ENCODE measurements at places on chromosomes 2 and 18.
A peak's percentile ranks its signal among the peaks of the same experiment; 100 is the strongest.

- DNase-seq, result no peak
Measured at GRCh38 chr2:135840601-135841000, 3.6 kb upstream of the LCT start.

DNA sequence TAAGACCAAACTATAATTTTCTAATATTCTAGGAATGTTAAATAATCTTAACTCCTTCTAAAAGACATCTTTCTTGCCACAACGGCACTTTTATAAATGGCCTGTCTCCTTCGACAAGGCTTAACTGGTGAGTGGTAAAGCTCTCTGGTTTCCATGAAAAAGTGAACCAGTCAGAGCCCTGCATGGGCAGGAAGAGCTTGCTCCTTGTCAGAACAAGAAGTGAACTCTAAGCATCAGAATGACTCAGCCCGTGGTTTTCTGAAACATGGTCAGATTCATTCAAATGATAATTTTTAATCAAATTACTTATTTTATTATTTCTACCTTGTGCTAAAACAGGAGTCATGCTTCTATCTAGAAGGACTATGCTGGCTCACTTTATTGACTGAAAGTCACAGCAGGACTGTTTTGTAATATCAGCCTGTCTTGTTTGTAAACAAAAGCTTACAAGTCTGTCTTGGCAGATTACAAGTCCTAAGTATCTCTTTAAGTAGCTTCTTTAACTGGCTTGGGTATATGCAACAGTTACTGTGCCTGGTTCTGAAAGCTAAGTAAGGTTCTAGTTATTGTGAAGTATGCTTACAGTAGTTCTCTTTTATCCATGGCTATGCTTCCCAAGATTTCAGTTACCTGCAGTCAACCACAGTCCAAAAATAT lies 245.4 kb downstream of the NAPG start:
- DNase-seq, result no peak

GRCh38 chr2:3432693-3433338 lies 53.3 kb downstream of the TRAPPC12 start:
- DNase-seq, result no peak

DNA sequence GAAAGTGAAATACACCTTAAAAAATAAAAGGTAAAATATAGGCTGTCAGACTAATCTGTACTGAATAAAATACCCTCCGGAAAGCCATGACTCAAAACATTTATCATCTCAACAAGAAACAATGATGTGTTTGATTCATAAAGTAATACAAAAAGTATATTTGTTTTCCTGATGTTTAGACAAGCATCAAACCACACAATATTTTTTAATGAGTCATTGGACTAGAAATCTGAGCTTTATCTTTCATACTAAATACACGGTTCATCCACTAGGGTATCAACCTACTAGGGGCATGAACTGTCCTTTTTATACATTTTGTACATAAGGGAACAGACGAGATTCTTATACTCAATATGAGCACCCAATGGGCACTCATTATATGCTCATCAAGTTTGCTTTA lies 31.3 kb downstream of the CD226 start:
- DNase-seq, result no peak

DNA sequence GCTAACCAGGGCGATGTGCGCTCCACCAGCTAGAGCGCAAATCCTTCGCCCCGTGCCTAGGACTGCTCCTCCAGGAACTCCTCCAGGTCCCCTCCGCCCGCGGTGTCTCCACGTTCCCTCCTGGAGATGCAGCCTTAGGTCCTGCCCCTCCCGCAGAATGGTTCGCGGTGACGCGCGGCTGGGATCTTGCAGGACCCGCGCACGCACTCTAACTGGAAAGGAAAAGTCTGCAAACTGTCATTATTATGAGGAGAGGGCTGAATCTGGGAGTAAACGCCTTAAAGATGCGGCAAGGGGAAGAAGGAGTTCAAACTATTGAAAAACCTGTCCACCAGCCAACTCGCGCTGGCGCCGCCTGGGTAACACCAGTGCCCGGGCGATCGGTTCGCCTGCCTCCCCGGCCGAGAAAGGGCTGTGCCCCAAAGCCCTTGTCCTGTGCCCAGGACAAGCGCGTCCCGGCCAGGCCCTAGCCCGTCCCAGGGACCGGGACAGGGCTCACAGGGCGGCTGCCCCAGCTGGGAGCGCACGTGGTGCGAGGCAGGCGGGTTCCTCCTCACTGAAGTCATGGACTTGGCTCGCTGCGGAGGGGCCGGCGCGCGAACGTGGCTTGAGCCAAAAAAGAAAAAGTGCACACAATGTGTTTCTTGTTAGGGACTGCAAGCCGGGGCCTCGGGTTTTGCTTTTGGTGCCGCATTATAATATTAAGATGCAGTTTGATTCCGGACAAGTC lies 5.5 kb upstream of the ID2 start:
- DNase-seq, result no peak

- DNase-seq, result no peak
Measured at GRCh38 chr18:6646801-6647200, 82.7 kb upstream of the ARHGAP28 start.

DNA sequence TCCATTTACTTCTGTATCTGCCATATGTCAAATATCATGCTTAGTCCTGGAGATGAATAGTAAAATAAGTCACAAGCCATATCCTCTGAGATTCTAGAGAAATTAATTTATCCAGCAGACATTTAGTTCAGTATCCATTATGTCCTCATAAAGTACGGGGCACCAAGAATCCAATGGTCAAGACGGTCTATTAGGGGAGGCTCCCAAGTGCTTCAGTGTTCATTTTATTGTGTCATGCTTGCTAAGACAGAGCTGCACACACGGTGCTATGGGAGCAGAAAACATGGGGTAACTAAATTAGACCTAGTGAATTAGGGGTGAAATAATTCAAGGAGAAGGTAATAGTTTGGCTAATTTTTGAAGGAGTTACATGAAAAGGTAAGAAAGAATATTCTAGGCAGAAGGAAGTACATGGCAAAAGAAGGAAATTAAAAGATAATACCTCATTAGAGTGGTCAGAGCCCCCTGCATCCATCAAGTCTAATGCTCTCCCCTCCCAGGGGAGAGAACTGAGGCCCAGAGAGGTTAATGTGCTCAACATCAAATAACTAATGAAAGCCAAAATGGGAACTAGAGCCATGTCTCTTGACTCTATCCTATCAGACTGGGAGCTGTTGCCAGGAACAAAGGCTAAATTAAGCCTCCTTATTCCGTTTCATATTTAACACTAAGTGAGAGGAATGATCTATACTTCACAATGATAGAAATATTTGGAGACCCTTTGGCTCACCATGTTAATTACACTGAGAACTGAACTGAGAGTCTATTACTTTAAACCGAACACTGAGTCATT lies 358.7 kb downstream of the LRRTM1 start:
- no peak for DNase-seq

DNA sequence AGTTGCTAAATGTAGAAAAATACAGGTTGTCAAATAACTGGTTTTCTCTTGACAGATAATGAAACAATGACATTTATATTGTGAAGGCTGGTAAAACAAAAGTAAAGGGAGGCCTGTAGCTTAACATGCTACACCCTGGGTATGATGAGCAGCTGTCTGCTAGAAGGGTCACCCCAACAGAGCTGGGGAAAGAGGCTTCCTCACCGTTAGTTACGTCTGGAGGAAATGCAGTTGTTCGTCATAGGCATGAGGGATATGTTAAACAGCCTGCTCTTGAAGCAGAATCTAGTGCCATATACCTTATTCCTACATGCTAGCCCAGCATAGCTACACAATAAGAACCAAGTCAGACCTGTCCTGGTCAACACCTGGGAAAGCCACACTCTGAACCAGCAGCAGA lies 49.9 kb downstream of the LPIN2 start:
- DNase-seq, result no peak

DNA sequence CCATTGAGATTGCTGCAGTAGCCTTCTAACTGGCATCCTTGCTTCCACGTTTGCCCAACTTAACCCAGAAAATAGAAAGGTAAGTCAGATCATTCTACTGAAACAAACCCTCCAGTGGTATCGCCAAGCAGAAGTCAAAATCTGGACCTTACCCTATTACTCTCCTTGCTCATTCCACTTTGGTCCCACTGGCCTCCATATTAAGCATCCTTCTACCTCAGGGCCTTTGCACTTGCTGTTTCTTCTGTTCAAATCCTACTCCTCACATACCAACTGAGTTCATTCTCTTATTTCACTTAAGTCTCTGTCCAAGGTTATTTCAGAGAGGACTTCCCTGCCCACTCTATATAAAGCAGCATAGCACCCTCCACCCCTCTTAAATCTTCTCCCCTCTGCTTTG lies 84.5 kb downstream of the SPRED2 start:
- no peak for DNase-seq

GRCh38 chr2:216004697-216005283 lies 8.6 kb downstream of the MREG start:
- no peak for DNase-seq

GRCh38 chr2:185137700-185138099 lies 539.4 kb downstream of the ZNF804A start:
- no peak for DNase-seq

DNA sequence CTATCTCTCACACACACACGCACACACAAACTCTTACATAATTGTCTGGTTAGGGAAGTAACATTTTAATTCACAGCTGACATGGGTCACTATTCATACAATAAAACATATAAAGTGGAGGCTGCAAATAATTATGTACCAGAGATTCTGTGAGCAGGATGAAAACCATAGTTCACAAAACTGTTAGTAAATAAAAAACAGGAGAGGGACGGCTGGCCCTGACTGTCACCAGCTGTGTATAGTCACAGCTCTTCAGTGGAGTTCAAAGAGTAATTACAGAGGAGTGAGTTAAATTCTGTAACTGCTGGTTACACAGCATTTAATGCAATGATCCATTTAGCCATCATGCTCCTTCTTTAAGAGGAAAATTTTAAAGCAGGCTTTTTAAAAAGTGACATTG lies 76.9 kb downstream of the NRXN1 start:
- DNase-seq, result no peak

DNA sequence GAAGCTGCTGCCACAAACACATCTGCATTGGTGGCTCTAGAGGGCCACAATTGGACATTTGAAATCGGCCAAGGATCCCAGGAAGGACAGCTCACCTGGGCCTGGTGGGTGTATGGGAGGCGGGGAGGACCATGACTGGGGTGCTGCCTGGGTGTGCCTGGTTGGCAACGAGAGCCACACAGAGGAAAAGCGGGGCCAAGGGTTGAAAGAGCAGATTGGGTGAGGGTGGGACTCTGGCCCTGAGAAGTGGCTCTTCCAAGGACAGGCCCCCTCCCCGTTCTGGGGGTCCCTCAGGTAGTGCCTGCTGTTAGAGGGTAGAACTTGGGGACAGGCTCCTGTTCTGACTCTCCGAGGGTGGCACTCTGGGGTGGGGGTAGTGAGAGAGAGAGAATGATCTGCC lies 102.9 kb downstream of the CLIP4 start:
- no peak for DNase-seq

- no peak for DNase-seq
Measured at GRCh38 chr2:189829102-189829833, 45.0 kb downstream of the PMS1 start.

GRCh38 chr18:51941999-51942398 lies 398.0 kb upstream of the DCC start:
- DNase-seq, result no peak

GRCh38 chr2:241014224-241014623 lies 15.8 kb downstream of the SNED1 start:
- no peak for DNase-seq

- DNase-seq, result no peak
Measured at GRCh38 chr18:42583283-42583731, 532.2 kb downstream of the RIT2 start.

DNA sequence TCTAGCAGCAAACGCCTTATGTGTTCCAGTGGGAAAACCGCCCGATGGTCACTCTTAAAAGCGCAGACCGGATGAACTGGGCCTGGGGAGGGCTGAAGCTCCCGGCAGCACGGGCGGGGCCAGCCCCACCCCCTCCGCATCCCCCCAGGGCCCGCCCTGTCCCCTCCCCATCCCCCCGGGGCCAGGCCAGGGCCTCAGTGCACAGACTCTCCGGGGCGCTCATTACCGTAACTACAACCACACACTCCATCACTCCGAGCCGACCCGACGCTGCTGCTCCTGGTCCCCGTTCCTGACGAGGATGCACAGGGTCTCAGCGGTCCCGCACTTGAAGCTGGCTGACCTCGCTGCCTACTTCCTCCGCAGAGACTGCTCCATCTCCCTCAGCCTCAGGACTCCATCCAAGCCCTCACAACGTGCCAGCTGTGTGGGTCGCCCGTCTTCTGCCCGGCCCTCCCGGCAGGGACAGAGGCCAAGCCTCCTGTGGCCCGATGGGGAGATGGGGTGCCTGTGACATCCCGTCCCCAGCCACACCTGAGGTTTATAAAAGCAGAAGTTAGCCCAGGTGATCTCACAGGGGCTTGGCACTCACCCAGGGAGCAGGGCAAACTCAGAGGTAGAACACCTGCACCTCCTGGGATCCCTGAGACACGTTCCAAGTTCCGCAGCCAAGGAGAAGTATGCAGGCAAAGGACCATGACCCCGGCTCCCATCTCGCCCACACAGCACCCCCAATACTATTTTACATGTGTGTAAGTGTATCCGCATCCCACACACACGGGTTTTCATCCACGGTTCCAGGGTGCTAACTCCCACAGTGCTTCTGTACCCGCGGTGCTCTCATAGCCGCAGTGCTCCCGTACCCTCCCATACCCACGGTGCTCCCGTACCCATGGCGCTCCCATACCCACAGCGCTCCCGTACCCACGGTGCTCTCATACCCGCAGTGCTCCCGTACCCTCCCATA lies 36.0 kb downstream of the SLC66A2 start:
- DNase-seq, result no peak

- DNase-seq, result no peak
Measured at GRCh38 chr2:36613801-36614200, 15.8 kb upstream of the FEZ2 start.

GRCh38 chr18:40109252-40110049 lies 1845.6 kb upstream of the PIK3C3 start:
- no peak for DNase-seq

GRCh38 chr2:15031745-15032240 lies 399.3 kb downstream of the LRATD1 start:
- no peak for DNase-seq

DNA sequence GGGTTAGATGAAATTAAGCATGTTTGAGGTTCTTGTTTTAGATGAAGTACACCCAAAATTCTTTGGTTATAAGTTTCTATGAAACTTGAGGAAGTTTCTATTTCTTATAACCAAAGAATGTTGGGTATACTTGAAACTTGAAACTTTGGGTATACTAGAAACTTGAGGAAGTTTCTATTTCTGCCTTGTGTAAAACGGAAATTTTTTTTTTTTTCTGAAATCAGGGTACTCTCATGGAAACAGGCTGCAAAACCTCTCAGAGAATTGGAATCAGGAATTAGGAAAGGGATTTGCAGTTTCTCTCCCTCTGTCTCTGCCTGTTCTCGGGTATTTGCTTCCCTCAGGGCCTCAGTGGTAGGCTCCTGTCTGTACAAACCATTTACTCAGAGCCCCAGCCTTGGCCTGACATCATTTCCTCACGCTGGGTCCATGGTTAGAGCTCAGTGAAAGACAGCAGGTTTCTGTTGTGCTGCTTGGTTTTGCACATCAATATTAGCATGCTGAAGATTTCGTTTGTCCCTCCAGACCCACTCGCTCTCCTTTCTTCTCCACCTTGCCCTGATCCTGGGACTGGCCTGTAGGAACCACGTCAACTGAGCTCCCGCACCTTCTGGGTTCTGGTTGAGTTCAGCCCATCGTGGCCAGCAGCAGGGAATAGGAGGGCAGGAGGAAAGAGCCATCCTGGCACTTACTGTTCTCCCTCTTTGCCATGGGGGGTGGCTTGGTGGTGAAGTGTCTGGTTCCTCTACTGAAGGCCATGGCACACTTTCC lies 106.4 kb downstream of the POLR1A start:
- peak; percentile 25 for DNase-seq

Data from stimulated activated CD4-positive, alpha-beta T cell treated with anti-CD3 and anti-CD28 coated beads, Interleukin-15, amount 100 ng/mL, for 48 hours (primary cell).